ENCODE measurements at places on chromosomes 4 and X.

- no peak for DNase-seq
Observed at GRCh38 chr4:120399826-120400225, 333.2 kb upstream of the MAD2L1 start.

DNA sequence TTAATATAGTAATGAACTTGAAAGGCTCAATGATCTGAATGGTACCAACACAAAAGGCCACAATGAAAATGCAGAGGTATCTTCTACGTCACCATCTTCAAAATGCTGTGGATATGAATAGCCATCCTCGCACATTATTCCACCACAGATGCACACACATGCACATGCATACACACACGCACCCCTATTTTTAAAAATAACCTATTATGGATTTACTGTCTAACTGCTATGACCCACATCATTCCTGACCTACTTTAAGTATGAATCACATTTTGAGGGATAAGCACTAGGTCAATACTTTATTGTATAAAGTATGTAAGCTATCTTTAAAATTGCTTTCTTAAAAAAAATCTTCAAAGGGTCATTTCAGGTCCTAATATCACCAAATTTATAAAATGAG lies 24.4 kb upstream of the CORIN start:
- DNase-seq, result no peak

- DNase-seq, result peak; percentile 37
Observed at GRCh38 chrX:103464072-103464773, 55.1 kb downstream of the RAB40A start.

GRCh38 chr4:100895556-100896197 lies 377.9 kb upstream of the EMCN start:
- no peak for DNase-seq

- DNase-seq, result no peak
Observed at GRCh38 chr4:183105092-183105491, 6.0 kb downstream of the WWC2 start.

DNA sequence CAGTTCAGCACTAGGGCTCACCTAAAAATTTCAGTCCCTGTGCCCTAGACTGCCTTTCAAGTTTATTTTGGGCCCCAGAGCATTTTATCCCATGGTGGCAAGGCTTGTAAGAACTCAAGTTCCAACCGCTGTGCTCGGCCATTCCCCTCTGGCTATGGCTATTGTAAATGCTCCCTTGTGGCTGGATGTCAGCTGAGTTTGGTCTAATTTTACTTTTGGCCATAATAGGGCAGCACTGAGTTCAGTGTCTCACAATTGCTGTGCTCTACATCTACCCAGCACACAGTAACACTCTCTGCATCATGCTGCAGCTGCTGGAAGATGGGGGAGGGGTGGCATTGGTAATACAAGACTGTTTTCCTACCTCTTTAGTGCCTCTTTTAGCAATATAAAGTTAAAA lies 210.8 kb upstream of the IRS4 start:
- no peak for DNase-seq

DNA sequence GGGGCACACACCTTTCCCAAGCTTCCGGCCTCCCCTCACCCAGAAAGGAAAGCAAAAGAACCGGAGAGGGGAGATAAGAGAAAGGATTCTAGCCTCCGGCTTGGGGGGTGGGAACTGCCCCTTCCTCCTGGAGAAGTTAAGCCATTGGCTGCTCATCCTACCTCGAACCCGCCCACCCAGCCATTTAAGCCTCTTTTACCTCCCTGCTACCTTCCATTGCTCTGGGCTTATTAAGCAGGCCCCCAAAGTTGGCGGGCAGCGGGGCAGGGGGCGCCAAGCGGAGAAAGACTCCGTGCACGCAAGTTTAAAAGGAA lies 2.3 kb downstream of the MAML3 start:
- peak; percentile 75 for DNase-seq

GRCh38 chrX:34880656-34881055 lies 61.9 kb upstream of the FAM47B start:
- no peak for DNase-seq

- no peak for DNase-seq
Observed at GRCh38 chrX:107119283-107119682, 661 bp upstream of the RBM41 start.

All from CD4-positive, alpha-beta T cell treated with Interleukin-6 for 4 hours (primary cell).